ENCODE measurements at places on chromosomes 11 and 22.

DNA sequence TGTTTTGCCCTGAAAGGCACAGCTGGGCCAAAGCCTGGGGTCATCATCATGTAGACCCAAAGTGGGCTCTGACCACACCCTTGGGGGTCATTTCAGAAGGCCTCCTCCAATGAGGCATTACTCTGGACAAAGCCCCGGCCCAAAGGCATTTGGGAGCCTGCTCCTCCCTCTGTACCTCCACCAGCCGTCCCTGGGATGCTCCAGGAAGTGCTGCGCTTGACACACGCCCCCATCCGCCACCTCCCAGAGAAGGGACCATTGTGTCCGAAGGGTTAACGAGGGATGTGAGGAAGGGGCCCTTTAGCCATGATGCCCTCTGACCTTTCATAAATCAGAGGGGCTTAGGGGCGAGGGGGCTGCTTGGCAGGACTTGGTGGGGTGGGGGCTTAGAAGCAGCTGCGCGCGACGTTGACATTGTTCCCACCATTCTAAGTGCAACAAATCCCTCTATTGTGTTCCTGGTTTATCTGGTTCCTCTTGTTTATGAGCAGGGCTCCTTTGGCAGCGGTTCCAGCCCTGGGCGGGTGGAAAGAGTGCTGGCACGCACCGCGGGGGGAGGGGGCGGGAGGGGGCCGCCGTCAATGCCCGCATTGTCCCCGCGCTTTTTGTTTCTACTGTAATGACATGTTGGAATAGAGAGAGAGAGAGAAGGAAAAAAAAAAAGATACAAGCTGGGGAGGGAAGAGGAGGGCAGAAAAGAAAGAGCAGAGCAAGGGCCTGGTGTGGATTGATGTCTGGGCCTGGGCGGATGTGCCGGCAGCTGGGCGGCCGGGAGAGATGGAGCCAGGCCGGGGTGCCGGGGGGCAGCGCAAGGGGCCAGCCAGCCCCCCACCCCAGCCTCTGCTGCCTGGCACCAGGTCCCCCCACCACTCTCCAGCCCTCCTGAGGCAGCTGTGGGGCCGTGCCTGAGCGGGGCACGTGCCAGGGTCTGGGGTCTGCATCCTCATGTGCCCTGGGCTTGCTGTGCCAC is 32.1 kb upstream of the SOX10 start:
- DNase-seq = peak; percentile 97

GRCh38 chr11:40293655-40294348 is 1165.7 kb downstream of the LRRC4C start:
- DNase-seq = peak; percentile 85

DNA sequence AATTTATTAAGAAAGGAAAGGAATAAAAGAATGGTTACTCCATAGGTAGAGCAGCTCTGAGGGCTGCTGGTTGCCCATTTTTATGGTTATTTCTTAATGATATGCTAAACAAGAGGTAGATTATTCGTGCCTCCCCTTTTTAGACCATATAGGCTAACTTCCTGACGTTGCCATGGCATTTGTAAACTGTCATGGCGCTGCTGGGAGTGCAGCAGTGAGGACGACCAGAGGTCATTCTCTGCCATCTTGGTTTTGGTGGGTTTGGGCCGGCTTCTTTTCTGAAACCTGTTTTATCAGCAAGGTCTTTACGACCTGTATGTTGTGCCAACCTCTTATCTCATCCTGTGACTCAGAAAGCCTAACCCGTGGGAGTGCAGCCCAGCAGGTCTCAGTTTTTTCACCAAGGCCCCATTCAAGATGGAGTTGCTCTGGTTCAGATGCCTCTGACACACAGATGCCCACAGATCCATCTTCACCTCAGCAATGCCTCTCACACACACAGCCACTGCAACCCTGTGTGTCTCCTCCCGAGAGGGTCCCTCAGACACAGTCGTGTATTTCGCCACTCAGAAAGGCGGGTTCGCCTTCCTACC is 16.4 kb upstream of the JAM3 start:
- no peak for DNase-seq

GRCh38 chr11:78370406-78371172 is 47.0 kb downstream of the GAB2 start:
- DNase-seq = no peak

GRCh38 chr11:14413307-14414069 is 54.5 kb upstream of the RRAS2 start:
- DNase-seq = no peak
